ENCODE measurements at places on chromosomes 5 and 9.
A peak's percentile ranks its signal among the peaks of the same experiment; 100 is the strongest.

DNA sequence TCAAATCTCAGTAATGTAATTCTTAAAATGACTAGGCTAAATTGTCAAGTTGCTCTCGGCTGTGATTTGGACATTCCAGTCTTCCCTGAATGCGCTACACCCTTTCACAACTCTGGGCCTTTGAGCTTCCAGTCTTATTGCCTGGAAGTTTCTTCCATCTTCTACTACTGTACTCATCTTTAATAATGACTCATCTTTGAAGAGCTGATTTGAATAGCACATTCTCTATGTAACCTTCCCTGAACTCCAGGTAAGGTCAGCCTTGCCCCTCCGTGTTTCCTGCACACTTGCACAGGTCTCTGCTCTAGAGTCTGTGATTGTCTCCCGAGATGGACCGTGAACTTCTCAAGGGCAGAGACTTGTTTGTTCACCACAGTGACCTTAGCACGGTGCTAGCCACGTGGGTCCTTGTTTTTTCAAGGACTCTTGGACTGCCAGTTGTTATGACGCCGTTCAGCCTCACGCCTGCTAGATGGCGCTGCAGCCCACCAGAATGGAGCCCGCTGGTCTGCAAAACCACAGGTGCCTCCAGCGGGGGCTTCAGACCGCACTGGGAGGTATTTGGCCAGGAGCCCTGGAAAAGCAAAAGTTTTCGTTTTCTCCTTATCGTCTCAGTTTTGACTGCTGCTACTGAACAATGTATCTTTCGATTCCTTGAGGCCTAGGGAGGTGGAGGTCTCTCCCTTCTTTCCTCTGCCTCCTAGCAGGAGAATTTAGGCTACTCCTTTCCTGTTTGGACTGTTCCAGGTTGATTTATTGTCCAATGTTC, 44.4 kb downstream of the SEC61B start:
- DNase-seq, result peak; percentile 87

DNA sequence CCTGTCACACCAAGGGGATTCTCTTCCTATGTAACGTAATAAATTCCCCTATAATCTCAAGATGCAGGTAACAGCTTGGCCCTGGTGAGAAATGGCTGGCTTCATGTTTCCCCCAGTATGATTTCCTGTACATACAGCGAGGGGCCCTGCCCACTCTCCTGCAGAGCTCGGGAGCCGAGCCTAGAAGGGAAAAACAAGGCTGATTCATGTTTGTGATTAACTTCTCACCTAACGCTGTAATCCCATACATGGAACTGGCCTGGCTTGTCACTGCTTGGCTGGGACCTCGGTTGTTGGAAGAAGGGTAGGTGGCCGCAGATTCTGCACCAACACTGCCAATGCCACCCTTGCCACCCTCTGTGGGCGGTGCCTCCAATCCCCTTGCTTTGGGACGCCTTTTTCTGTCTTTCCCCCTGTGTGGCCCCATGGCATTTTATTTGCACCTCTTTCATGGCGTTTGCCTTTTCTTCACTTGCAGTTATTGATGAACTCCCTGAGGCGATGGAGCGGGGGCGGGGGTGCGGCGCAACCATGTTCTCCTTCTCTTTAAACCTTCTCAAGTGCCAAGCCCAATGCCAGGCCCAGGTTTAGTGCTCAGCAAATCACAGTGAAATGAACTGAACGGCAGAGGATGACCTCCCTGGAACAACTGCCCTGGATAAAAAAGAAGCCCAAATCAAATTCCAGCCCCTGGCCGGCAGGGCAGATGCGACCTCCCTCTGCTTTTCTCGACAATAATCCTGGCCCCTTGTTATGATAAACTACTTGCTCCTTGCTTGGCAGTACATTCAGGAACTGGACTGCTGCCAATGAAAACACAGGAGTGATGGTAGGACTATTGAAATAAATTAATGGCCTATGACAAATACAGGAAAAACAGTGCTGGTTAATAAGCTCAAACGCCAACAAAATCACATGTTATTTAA, 108.1 kb downstream of the TMEM174 start:
- no peak for DNase-seq

DNA sequence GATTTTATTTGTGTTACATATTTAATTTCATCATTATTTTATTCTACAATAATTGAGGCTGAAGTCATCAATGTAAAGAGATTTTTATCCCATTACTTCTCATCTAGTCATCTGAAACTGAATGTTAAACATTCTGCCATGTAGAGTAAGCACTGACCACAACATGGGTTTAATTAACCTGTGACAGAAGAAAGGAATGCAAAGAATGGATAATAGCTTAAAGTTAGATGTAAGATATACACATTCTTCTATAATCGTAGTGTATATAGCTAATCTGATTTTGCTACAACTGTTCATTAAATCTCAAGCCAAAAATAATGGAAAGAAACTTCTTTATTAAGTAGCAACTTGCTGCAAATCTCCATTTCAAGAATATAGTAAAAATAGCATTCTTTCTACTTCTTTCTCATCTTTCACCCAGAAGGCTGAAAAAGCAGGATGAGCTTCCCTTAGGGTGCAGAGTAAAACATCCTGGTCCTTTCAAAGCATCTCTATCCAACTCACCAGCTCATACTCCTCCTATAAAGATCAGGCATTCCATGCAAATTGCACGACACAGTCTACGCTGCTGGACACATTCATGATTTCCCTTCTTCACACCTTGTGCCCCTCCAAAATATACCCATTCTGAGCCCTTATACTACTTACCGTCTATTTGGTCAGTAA, 115.2 kb downstream of the EFNA5 start:
- DNase-seq, result no peak

DNA sequence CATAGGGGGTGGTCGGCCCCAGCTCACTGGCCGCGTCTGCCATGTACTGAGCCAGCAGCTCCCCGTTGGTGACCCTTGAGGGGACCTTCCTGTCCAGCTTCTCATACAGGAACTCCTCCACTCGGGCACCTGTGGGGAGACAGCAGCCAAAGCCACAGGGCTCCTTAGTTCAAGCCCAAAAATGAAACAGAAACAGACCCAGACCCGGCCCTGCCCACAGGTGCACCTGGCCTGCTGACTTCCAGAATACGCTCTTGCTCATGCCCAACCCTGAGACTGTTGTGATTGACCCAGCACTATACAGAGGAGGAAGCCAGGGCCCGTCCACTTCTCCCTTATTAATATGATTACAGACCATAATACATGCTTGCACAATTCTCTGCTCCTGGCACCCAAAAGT, 7.0 kb downstream of the SH3GLB2 start:
- DNase-seq, result no peak

- no peak for DNase-seq
Observed at GRCh38 chr5:139654464-139654863, 6.3 kb downstream of the CXXC5 start.

GRCh38 chr9:89339807-89340206, 21.5 kb downstream of the SECISBP2 start:
- no peak for DNase-seq

DNA sequence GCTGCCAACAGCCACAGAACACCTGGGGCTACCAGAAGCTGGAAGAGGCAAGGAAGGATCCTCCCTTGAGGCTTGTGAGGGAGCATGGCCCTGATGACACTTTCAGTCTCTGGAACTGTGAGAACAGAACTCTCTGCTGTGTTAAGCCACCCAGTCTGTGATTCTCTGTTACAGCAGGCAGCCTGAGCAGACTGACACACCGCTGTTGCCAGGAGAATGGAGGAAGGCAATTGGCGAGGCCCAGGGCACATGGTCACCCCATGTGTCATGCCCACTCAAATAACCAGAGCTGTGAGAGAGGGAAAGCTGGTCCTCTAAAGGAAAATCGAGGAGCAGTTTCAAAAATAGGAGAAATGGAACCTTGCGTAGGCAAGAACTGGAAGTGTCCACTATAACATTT, 12.0 kb upstream of the KIF4B start:
- no peak for DNase-seq

DNA sequence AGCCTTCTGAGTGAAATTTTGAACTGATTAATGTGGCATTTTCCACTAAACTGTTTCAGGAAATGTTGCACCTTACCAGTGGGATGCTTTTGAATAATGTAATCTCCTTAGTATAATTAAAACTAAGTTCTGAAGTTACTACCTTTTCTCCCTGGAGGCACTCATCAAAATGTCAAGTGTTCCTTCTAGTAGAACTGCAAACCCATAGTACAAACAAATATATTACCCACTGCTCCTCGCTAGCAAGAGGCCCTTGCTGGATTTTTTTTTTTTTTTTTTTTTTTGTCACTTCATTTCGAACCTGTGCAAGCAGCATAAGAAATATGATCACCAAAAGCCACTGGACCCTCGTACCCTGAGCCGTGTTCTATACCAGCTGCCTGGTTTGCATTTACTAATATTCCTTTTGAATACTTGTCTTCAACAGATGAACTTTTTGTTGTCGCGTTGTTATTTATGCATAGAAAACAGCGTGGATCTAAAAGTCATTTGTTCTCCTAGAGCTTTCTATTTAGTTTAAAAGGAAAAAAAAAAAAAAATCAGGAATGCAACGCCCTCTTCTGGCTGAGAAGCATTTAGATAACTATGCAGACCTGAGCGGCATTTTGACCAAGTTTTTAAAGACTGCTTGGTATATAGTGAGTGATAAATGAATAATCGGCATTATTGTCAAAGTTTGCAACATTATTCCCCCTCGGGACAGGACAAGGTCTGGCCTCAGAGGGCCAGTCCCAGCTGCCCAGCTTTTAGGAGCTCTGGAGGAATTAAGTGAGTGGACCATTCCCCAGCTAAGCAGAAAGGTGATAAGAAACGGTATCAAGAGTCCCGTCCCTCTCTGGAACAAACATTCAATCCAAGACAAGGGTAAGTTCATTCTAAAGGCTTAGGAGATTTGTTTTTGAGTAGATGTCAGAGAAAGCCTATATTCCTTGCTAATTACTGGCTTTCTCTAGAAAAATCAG, 162.5 kb upstream of the KIF2A start:
- no peak for DNase-seq

DNA sequence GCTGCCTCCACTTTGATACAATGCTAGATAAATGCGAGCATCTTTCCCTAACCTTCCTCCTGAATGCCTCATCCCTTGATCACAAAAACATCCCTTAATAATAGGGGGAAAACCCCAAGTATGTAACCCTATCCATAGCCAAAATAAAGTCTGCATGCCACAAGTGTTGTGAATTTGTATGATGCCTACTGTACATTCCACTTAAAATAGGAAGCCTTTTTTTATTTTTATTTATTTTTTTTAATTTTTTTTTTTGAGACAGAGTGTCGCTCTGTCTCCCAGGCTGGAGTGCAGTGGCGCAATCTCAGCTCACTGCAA, 207.0 kb downstream of the AOPEP start:
- no peak for DNase-seq

GRCh38 chr5:1484730-1485578, 38.8 kb downstream of the LPCAT1 start:
- DNase-seq, result no peak

DNA sequence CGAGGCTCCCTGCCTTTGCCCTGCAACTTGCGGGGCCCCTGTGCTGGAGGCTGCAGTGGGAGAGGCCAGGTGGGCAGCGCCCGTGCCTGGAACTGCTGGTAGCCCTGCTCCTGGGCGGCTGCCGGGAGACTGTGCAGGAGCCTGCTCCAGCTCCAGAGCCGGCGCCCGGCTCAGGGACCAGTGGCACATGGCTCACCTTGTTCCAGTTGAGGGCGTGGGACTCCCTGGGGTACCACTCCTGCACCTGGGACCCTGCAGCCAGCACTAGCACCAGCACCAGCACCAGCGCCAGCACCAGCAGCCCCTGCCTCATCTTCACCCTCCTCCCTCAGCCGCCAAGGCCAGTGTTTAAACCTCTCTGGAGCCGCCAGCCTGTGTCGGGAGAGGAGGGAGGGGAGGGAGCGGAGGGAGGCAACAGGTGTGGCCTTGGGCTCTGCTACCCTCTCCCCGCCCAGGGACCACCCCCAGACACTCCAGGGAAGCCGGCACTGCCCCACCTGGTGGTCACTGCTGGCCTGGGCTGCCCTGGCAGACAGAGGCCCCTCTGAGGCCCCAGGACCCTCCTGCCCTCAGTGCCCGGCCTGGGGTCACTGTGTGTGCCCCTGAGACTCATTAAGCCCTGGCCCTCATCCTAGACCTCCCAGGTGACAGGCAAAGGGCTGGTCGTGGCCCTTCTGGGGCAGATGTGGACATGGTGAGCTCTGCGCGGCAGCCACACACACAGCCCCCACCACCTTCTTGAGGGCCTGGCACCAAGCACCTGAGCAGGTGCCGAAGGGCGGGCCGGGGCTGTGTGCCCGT, at the start of gene LCN10:
TSS of gene LCN10 (minus strand) at position 350 of the 801 bp plus-strand sequence. CDS start at position 313, 37 bp downstream.
- DNase-seq, result peak; percentile 79

GRCh38 chr9:5920860-5921328, 30.2 kb downstream of the MLANA start:
- no peak for DNase-seq

DNA sequence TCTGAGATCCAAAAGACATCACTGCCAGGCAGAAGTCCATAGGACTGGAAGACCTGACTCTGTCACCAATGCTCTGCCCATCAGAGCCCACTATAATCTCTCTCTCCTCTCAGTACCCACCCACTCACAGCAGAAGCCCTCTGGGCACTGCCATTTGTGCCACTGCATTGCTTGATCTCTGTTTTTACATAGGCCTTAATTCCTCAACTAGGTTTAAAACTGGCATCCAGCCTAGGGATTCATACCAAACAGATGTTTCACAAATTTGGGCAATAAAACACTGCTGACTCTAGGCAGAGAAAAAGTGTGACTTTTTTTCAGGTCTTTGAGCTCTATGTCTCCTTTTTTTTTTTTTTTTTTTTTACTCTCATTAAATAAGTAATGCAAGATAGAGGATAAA, 91.1 kb upstream of the RANBP3L start:
- DNase-seq, result no peak

GRCh38 chr5:2686321-2687124, 65.0 kb downstream of the IRX2 start:
- no peak for DNase-seq

DNA sequence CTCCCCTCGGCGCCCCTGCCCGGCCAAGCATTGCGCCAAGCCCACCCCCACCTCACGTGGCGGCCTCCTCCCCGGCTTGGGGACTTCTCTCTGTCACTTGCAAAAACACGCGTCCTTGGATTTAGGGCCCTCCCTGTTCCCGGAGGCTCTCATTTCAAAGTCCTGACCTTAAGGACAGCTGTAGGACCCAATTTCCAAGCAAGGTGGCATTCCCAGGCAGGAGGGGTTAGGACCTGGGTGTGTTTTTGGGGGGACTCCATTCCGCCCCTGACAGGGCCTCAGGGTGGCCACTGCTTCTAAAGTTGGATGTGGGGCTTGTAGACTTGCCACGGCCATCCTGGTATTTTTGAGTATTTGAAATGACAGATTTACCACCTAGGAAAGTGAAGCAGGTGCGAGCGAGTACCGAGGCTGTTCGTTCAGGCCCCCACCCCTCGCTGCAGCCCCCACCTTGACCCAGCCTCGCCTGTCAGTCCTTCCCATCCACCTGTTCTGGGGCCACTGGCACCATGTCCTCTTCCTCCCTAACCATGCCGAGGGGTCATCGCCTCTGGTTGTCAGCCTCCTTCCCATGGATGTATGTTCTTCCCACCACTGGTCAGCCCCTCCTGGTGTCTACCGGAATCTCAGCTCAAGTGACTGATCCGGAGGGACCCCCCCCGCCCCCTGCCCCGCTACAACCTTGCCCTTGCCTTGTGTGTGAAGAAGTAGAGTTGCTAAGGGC, 52.4 kb downstream of the MRPL36 start:
- peak; percentile 39 for DNase-seq

Measured in ecto neural progenitor cell (in vitro differentiated cells).